ENCODE measurements at places on chromosomes 2 and 18.

DNA sequence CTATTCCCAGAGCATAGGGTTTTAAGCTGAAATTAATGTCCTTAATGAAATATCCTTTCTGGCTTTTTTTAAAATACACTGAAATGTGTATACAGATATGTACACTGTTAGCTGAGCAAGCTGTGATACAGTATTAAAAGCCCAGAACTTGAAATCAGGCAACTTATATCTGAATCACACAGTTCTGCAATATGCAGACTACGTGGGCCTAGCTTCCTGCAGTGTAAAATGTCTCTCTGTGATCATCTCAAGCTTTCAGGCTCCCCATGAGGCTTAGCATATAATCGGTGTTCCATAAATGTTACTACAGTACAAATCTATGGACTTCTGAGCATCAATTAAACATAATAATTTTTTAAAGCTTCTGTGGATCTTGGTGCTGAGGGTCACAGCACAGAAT, 8.2 kb downstream of the FBXO15 start:
- no peak for DNase-seq

DNA sequence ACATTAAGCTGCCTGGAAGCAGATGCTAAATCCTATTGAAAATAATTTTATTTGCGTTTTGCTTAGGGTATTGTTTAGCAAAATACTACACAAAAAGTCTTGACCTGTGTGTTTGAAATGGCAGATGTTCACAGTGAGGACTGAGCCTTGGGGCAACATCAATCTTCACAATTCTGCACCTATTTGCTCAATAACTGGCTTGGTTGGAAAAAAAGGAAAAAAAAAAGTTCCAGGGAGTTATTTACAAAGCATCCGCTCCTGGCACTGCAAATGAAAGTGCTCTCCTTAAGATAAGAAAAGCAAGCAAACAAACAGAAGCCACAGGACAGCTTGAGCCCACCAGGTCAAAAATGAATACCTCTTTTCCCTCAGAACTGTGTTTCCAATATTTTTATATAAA, 77.7 kb downstream of the MAP2 start:
- DNase-seq, result peak; percentile 33

- no peak for DNase-seq
Observed at GRCh38 chr2:38387887-38388286, 10.8 kb upstream of the ATL2 start.

DNA sequence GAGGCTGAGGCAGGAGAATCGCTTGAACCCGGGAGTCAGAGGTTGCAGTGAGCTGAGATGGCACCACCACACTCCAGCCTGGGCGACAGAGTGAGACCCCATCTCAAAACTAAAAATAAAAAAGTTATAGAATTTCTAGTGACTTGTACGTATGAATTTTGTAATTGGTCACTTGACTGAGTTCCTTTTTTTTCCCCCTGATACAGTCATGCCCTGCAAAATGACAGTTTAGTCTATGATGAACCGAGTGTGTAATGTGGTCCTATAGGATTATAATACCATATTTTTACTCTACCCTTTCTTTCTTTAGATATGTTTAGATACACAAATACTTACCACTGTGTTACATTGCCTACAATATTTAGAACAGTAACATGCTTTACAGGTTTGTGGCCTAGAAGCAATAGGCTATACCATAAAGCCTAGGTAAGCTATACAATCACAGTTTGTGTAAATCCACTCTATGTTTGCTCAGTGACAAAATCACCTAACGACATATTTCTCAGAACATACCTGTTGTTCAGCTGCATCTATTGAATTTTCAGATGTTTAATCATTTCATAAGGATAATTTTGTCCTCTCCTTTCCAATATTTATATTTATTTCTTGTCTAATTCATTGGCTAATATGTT, 25.4 kb downstream of the SOCS6 start:
- no peak for DNase-seq

- DNase-seq, result peak; percentile 15
Observed at GRCh38 chr2:54899576-54900200, 150.6 kb downstream of the RTN4 start.

- no peak for DNase-seq
Observed at GRCh38 chr2:29676886-29677453, 244.4 kb downstream of the ALK start.

DNA sequence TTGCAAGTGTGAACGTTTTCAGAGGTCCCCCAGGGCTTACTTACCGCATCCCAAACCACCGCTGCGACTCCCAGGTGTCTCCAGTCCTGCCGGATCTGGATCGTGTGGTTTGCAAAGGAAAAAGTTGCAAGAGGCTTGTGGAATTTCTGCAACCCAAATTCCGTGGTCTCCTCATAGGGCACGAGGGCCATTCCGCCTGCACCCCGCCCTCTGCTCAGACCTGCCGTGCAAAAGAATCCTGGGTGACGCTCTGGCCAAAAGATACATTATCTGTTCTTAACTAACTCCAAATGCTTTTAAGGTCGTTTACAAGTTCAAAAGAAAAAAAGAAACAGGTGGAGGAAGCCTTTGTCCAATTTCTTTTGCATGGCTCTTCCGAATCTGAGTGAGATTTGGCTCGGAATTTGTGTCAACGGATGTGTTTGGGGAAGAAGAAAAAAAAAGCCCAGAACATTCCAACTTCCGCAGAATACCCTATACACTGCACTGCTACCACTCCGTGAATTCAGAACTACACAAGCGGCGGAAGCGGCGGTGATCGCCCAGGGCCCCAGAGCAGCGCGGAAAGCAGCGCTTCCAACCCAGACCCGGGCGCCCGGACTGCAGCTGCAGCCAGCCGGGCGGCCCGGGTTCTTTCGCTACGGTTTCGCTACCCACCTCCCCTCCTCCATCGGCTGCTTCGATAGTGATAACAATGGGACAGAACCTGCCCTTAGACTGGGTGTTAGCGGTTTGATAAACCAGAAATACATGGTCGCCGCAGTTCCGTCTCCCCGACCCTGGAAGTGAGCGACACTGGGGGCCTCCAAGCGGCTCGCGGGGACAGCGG, 795 bp downstream of the METTL21A start:
- DNase-seq, result no peak

GRCh38 chr2:179410552-179411356, 146.1 kb upstream of the SESTD1 start:
- DNase-seq, result no peak

DNA sequence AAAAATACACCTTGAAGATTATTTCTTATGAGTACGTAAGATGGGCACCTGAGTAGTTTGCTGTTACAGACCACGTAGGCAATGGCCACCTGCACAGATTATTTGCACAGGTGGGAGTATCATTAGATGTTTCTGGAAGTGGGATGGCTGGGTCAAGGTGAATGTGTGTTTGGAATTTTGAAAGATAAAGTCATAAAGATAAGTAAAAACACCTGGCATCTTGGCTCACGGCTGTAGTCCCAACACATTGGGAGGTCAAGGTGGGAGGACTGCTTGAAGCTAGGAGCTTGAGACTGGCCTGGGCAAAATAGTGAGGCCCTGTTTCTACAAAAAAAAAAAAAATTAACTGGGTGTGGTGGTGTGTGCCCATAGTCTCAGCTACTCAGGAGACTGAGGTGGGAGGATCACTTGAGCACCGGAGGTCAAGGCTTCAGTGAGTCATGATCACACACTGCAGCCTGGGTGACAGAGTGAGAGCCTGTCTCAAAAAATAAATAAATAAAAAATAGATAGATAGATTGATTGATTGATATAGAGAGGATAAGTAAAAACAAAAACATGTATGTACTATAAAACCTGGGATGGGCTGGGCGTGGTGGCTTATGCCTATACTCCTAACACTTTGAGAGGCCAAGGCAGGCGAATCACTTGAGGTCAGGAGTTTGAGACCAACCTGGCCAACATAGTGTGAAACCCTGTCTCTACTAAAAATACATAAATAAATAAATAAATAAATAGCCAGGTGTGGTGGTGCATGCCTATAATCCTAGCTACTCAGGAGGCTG, 30.4 kb downstream of the ODC1 start:
- no peak for DNase-seq

DNA sequence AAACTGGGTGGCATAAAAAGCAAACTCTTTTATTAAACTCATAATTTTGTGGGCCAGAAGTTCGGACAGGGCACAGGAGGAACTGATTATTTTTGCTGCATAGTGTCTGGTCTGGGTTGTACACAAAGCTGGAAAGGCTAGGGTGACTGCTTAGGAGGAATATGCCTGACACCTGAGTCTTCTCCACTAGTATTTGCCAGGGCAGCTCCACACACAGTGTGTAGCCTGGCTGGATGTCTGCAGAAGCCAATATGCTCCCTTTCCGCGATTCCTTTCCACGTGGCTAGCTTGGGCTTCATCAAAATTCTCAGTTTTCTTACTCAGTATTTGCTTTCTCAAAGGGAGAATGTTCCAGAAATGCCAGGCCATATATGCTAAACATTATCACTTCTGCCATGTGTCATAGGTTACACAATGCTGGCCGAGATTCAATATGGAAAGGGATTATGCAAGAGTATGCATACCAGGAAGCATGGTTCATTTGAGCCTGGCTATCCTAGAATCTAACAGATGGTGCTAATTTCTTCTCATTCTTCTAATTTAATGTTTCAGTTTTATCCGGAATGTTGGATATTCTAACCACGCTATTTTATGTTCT, 142.7 kb upstream of the DOK6 start:
- no peak for DNase-seq

DNA sequence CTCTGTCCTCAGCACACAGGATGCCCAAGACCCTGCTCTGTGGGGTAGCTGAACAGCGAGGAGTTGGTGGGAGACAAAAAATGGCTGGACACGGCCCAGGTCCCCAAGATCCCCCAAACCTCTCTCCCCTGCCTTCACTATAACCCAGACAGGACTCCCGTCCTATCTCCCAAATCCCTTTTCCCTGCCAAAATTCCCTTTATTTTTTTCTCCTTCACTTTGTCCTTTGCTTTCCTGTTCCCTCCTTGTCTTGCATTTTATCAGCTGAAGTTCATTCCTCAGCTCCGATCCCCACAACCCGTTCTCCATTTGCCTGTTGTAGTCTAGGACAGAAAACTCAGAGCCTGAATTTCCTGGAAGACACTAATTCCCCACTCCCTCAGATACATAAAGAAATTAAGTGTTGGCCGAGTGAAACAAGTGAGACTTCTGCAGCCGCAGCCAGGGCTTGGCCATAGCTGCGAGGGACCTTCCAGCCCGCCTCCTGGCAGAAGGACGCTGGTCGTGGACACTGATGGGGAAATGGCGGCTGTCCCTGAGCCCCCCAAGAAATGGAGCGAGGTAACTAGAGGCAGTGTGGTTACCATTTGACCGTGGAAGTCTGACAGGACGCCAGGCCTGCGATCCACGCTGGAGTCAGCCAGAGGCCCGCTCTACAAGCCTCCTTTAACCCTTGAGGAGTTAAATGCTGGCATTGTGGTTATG, 173.6 kb downstream of the BCL2 start:
- no peak for DNase-seq

- DNase-seq, result no peak
Observed at GRCh38 chr18:9069601-9070000, 32.9 kb upstream of the NDUFV2 start.

- no peak for DNase-seq
Observed at GRCh38 chr2:180747728-180748127, 232.7 kb upstream of the UBE2E3 start.

- no peak for DNase-seq
Observed at GRCh38 chr2:128602038-128602698, 283.5 kb upstream of the HS6ST1 start.

DNA sequence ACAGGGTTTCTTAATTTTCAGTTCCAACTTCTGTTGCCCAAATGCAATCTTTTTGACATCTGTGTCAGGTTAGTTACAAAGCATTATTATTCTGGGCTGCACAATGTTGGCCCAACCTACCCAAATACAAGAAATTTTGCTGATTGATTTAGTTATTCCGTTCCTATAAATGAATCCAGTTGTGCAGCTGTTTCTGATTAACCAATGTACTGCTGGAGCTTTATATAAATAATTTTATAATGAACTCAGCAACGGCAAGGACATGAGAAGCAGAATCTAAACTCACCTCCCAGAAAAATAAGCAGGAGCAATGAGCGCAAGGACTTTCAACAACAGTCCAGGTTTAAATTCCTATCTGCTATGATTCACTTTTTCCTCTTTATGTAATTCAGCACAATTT, 76.3 kb upstream of the WIPF1 start:
- DNase-seq, result no peak

- no peak for DNase-seq
Observed at GRCh38 chr2:121650315-121650930, 1.2 kb upstream of the CLASP1 start.

- DNase-seq, result no peak
Observed at GRCh38 chr2:18381386-18381785, 179.1 kb downstream of the RDH14 start.

GRCh38 chr2:212554233-212554632, 15.6 kb upstream of the ERBB4 start:
- no peak for DNase-seq

DNA sequence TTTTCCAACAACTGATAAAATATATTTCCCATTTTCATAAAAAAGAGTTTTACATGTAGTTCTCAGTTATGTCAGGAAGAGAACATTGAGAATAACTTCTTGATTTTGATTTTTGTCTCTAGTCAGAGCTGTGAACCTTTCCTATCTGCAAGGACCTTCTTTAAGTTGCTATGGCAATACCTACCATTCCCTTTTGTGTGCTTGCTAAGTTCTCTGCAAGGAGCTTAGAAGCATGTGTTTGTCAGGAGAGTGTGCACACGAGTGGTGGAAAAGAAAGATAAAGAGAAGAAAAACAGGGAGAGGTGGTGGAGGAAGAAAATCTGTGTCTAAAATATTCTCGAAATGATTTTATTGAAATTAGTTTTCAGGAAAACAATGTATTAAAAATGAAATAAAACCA, 140.3 kb upstream of the SLC8A1 start:
- no peak for DNase-seq

DNA sequence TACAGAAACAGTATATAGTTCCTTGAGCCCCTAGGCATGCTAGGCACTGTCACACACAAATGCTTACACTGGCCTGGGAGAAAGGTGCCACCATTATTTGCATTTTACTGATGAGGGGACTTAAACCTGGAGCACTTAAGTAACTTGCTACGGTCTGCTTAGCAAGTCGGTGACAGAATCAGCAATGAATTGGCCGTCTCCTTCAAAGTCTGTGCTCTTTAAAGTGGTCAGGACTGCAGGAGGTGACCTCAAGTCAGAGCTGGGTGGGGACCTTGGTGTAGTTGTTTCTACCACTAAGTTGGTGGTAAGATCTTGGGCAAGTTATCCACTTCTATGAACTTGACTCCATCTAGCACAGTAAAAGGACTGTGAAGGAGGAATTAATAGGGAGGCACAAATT, 34.8 kb downstream of the PTPRM start:
- DNase-seq, result no peak

GRCh38 chr18:32049393-32050171, 31.0 kb downstream of the RNF125 start:
- DNase-seq, result no peak
